ENCODE measurements at places on chromosomes 6 and 20.

GRCh38 chr20:44702776-44703175 is 12.4 kb upstream of the CCN5 start:
- DNase-seq = no peak

- no peak for DNase-seq
Observed at GRCh38 chr6:119218548-119218947, 131.0 kb downstream of the MAN1A1 start.

- no peak for DNase-seq
Observed at GRCh38 chr20:58398254-58398653, 9.2 kb downstream of the VAPB start.

DNA sequence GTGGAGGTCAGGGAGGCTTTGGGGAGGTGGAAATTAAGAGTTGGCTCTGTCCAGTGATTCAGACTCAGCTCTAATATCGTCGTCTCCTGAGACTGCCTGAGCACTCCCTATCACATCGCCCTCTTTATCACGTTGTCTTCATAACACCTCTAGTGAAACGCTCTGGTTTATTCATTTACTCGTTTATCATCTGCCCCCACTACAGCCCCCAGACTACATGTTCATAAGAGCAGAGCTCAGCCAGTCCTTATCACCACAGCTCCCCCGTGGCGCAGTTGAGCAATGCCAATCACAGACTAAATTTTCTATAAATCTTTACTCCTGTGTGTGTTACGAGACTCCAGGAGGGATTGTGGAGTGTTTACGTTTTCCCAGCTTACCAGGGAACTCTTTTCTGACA is 316.2 kb downstream of the ADGRB3 start:
- DNase-seq = no peak

DNA sequence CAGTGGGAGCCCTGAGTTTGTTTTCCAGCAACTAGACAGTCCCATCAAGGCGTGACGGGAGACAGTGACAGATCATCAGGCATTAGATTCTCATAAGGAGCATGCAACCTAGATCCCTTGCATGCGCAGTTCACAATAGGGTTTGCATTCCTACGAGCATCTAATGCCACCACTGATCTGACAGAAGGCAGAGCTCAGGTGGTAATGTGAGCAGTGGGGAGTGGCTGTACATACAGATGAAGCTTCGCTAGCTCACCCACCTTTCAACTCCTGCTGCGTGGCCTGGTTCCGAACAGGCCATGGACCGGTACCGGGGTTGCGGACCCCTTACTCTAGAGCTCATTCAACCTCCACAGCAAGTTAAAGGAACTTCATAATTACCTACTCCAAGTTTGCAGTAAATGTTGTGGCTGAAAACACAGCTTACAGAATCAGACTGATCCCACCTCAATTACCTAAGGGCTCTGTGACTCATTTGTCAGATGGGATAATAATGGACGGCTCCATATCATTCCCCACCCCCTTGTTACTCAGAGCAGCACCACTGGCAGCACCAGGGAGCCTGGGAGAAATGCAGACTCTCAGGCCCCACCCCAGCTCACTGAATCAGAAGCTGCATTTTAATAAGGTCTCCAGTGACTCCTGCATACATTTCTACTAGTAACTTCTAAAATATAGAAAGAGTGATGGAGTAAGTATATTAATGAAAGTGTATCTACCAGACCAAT is 15.7 kb downstream of the PXMP4 start:
- no peak for DNase-seq

- DNase-seq = no peak
Observed at GRCh38 chr6:47736083-47736700, 37.8 kb downstream of the ADGRF4 start.

DNA sequence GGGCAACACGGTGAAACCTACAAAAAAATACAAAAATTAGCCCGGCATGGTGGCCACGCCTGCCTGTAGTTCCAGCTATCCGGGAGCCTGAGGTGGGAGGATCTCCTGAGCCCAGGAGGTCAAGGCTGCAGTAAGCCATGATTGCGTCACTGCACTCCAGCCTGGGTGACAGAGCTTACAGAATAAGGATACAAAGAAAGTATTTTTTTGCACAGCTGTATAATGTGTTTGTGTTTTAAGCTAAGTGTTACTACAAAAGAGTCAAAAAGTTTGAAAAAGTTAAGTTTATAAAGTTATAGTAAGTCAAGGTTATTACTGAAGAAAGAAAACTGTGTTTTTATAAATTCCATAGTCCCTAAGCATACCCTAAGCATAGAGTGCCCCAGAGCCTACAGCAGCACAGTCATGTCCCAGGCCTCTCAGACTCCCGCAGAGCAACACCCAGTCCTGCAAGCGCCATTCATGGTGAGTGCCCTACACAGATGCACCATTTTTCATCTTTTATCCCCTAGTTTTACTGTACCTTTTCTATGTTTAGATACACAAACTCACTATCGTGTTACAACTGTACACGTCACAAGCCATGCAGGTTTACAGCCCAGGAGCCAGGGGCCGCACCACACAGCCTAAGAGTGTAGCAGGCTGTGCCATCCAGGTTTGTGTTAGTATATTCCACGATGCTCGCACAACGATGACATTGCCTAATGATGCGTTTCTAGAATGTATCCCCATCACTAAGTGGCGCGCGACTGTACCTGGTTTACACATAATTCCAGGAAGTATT is 22.4 kb downstream of the TAF4 start:
- no peak for DNase-seq

DNA sequence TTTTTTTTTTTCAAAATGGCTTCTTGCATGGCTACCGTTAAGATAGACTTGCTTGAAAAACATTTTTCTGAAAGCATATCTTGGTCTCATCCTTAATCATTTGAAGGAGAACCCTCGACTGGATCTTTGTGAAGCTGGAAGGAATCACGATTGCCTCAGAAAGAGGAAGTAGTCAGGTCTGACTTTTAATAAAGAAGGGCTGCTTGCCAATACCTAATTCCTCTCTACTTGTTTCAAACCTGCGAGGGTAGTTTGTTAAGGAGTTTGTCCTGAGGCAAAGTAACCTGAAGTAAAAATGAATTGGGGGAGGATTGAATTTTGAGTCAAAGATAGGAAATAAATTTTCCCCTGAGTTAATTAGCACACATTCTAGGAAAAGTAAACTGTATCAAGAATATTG is 288.1 kb upstream of the MAP3K7 start:
- no peak for DNase-seq

GRCh38 chr20:8335059-8335458 is 203.0 kb downstream of the PLCB1 start:
- DNase-seq = no peak

DNA sequence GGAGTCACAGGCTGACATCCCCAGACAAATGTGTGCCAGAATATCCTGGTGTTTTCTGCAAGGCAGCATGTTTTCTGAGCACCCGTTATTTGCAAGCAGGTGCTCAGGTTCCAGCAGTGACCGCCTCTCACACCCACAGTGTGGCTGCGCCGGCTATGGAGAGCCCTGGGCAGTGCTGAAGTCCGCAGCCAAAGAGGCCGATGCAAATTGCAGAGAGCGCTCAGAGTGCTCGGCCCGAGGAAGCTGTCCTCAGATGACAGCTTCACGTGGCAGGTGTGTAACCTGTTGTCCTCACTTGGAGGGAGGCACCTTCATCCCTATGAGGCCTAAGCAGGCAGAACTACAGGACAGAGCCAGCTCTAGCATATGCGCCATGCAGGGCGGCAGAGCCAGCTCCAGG is 23.5 kb upstream of the MPC1 start:
- DNase-seq = no peak

- no peak for DNase-seq
Observed at GRCh38 chr6:147504848-147505247, 3.6 kb upstream of the SAMD5 start.

All from naive B cell (primary cell).